Right renal pelvis (tissue), 4 donors: ENCODE measurements at places on chromosomes 4 and X. TPM values are rescaled to one million over a fixed set of nuclear protein-coding genes. Genes with fewer than 3 reads are reported as not detected.

- DNase-seq = no peak
Measured at GRCh38 chrX:26631385-26631784, 415.4 kb downstream of the MAGEB5 start.

DNA sequence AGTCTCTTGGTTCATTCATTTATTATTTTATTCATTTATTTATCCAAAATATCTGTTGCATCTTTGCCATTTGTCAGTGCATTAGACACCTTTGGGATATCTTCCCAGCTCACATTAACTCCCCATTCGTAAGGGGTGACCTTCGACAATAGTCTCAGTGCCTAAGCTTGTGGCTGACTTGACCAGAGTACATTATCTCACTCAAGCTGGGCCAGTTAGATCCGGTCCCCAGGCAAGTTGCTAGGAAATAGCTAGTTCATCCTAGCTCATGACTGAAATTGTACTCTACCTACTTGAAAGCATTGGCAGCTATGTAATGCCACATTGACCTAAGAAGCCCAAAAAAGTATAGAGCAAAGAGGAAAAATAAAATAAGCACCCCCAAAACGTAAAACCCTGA, 165.3 kb downstream of the FBXO8 start:
- DNase-seq = no peak

DNA sequence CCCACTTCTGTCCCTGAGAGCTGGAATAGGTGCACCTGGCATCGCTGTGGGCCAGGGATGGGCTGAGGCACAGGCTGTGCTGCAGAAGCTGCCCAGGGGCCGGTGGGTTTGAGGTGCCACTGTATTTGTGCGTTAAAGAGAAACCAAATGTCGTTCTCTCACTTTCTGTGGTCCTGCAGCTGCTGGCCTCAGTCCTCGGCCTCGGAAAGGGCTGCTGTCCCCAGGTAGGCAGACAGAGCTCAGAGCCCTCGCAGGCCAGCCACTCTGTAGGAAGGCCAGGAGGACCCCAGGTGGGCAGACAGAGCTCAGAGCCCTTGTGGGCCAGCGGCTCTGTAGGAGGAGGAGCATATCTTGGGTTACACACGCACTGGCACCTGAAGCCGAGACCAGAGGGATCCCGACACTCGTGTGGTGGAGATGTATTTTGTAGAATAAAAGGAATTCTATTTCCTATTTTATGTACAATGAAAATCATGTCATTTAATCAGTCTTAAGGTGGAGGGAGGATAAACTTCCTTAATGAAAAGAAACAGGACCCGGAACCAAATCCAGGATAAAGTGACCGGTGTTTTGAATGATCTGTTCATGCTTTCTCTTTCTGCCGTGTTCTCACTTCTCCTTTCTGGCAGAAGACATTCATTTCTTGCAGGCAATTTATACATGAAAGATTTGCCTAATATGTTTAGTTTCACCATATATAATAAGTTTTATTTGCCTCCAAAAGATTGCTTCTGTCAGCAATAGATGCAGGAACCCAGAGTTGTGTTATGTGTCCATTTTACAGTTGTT, 54.4 kb upstream of the HGFAC start:
- DNase-seq = no peak

CXXC4 gene
- polyA plus RNA-seq = 10.2 TPM

CSN3 gene
- not detected for polyA plus RNA-seq

DNA sequence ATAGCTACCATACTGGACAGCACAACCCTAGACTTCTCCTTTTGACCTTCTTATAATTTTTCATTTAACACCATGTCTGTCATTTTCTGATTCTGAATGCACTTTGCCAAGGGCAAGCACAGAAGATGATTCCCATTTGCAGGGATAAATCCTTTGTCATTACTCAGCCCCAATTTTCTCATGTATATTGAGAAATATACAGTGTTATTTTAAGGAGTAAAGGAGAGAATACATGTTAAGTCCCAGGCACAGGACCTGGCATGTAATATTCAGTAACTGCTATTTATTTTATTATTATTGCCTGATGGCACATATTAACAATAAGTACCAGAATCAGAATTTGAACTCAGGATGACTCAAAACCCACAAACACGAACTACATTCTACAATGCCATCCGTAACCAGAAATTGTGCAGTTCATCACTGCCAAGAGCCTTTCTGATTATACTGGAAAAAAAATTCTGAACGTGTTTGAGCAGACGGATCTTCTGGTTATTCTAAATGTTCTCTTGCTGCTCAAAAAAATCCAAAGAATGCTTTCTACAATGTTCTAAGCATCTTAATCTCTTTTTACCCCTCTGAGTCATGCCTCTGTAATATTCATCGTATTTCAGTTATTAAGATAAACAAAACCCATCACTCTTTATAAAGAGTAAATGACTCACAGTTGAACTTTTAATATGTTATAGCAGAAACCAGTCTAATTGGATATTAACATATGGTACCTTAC, 170.0 kb downstream of the MID1 start:
- DNase-seq = no peak

DCHS2 gene
- polyA plus RNA-seq = 4.8 TPM

GRCh38 chrX:150465881-150466775, 102.3 kb upstream of the MTM1 start:
- no peak for DNase-seq

DNA sequence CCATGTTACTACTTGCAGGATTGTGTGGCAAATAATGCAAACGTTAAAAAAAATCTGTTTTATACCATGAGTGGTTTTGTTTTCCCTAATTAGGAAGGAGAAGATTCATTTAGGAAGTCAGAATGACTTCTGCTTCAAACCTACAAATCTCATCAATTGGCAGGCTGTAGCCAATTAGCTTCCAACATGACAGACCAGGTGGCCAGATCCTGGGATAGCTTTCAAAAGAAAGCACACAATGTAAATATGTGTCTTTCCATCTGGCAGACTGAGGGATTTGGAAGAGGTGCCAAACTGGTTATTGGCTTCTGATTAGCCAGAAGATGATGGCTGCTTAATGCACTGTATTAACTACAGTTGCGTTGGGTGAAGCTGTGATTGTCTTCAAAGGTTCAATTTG, 432.8 kb downstream of the ANKRD50 start:
- no peak for DNase-seq

DNA sequence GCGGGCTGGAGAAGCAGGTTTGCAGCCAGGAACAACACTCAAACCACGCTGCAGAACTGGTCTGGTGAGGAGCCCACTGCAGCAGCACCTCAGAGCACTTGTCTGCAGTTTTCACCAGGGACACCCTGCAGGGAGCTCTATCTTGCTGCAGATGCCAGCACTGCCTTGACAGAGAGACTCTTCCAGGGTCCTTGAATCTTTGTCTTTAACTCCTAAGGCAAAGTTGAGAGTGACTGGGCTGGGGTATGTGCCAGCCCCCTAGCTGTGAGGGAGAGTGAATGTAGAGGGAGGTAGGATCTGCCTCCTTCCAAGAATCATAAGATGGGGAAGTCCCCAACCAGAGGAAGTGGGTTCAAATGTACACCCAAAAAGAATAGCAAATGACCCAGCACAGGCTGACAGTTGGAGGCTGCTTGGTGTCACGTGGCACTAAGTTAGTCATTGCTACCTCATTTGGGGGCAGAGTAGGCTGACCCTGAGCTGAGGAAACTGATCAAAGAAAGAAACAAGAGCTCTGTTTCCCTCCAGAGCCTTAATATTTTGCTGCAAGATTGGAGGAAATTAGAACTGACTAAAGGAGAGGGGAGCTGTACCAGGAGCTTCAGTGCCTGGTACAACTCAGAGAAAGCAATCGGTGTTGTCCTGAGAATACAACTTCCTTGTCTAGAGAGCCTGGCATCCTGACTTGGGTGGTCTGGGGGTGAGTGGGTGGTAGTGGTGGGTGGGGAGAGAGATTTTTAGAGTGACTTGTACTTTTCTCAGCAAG, 28.2 kb upstream of the HUWE1 start:
- DNase-seq = no peak

DNA sequence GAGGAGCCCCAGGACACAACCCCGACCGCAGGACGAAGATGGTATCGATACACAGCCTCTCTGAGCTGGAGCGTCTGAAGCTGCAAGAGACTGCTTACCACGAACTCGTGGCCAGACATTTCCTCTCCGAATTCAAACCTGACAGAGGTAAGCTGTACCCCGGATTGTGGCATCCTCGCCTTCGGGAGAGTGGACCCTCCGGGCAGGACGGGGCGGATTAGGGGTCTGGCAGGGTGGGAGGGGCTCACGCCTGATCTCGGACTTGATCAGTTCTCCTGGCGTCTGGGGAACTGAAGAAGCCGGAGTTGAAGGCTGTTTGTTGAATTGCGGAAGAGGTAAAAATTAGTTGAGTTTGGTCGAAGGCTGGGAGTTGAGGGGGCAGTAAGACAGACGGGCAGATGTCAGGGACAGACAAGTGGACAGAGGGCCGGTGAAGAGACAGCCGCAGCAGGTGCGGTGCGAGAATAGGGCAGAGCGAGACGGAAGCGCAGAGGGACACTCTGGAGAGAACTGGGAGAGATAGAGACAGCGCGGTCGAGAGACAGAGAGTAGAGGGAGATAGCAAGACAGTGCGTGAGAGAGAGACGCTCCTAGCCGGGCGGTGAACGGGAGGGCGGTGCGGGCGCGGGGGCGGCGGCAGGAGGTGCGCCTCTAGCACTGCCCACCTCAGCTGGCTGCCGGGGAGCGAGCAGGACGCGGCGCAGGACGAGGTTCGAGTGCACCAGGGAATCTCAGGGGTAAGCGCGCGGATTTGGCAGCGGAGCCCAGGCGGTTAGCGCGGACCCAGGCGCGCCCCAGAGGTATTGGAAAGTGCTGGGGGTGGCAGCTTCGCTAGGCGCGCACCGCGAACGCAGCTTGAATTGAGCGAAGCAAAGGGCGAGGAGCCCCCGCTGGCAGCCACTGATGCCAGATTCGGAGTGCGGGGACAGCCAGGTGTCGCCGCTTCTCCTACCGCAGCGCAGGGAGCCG, 23.9 kb downstream of the ARHGAP36 start:
- DNase-seq = no peak

DNA sequence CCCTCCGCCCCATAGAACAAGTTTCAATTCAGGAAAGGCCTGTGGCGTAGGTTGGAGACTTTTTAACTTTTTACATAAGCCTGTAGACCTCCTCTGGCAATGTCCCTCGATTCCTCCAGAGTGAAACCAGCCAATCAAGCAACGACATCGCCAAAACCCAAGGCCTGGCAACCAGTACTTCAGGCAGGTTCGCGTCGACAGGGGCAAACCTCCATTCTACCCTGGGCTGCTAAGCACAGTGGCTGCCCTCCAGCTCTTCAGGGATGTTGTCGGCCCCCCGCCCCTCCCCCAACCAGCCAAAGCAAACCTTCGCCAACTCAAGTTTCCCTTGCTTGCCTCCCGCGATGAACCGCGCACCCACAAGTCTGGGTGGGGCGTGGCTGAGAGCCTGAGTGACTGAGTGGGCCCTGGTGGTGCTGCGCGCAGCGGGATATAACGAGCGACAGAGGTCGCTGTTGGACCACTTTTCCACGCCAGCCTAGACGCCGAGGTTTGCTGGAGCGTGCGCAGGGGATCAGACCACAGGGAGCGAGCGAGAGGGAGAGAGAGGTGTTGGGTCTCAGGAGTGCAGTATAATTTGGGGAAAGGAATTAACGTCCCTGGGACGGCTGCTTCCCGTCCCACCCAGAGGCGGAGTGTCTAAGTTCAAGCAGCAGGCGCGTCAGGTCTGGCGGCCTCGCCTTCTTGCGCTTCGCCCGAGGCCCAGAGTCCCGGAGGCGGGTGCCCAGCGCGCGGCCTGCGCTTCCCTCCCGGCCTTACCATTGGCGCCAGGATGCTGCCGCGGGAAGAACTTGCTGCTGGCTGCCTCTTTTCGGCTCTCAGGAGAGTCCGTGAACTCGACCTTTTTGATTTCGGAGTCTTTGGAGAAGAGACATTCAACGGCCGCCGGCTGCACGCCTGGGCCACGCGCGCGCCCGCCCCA, 9.0 kb upstream of the PITX2 start:
- DNase-seq = peak; percentile 90

ARHGAP36 gene
- not detected for polyA plus RNA-seq

- no peak for DNase-seq
Measured at GRCh38 chr4:167171928-167172327, 62.4 kb downstream of the SPOCK3 start.

GAGE12H gene
- polyA plus RNA-seq = not detected

BRS3 gene
- polyA plus RNA-seq = 0.07 TPM

ZNF157 gene
- polyA plus RNA-seq = 0.74 TPM

- DNase-seq = no peak
Measured at GRCh38 chr4:66564901-66565651, 894.8 kb upstream of the EPHA5 start.

ARHGAP10 gene
- 21.2 TPM for polyA plus RNA-seq

GRCh38 chr4:150368667-150369066, 213.3 kb upstream of the MAB21L2 start:
- no peak for DNase-seq

NEUROG2 gene
- polyA plus RNA-seq = not detected

- no peak for DNase-seq
Measured at GRCh38 chr4:40247350-40247749, 50.5 kb downstream of the RHOH start.

AIFM1 gene
- 88.7 TPM for polyA plus RNA-seq

DNA sequence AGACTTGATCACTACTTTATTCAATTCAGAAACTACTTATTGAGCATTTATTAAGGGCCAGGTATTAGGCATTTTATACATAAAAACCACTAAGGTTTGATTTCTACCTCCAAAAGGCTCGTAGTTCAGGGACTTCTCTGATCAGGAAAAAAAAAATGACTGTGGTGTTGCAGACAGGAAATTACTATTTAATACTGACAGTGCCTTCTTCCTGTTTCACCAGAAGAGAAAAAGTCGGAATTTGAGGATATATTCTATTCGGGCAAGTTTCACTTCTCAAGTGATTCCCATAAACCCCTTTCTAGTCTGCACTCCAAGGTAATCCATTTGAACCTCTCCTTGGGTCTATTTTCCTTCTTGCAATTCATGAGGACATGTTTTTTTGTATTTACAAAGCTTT, 15.3 kb upstream of the TASL start:
- DNase-seq = no peak

- DNase-seq = no peak
Measured at GRCh38 chr4:81595287-81595686, 123.6 kb upstream of the RASGEF1B start.

DCLK2 gene
- 10.5 TPM for polyA plus RNA-seq

- no peak for DNase-seq
Measured at GRCh38 chr4:47798165-47798564, 39.7 kb downstream of the CORIN start.

NUDT10 gene
- polyA plus RNA-seq = 11.6 TPM

DNA sequence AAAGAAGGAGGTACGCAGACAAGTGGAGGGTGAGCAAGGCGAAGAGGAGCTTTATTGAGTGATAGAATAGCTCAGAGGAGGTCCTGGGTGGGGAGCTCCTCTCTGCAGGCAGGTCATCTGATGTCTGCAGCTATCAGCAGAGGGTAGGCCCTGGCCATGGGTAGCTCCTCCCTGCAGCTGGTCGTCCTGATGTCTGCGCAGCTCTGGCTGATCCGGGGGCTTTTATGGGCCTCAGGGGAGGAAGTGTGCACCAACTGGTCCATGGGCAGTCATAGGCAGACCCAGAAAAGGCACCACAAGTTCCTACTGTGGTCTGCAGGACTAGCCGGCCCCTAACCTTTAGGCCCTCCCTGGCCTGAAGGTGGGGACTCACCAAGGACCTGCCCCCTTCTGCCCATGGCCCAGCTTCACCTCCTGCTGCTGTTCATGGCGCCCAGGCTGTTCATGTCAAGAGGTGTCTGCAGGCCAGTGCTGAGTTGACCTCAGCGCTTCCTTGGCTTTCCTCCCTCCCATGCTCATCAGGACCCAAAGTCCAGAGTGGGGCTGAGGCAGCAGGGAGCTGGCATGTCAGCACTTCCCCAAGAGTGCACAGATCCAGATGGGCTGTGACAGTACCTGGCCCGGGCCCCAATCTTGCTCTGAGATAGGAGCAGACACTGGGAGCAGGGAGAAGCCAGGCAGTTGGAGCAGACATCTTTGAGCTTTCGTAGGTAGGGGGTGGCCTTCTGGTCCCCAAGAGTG, 46.1 kb downstream of the ARAP2 start:
- no peak for DNase-seq

TMEM255A gene
- polyA plus RNA-seq = 0.56 TPM
